Glomerular endothelial cell (primary cell): ENCODE measurements at places on chromosomes 1 and 21. TPM values are rescaled to one million over a fixed set of nuclear protein-coding genes. Genes with fewer than 3 reads are reported as not detected.

Gene RHEX
- total RNA-seq: not detected in 2 replicates

Gene KCNA2
- total RNA-seq: not detected in 2 replicates

Gene PRKAA2
- total RNA-seq: 1.3 and 1.8 TPM in 2 replicates

Gene BCAR3
- total RNA-seq: 46.9 and 52.2 TPM in 2 replicates

Gene MAEL
- total RNA-seq: not detected in 2 replicates
